GM23338 (cell line): ENCODE measurements at places on chromosomes 16 and 17. TPM values are rescaled to one million over a fixed set of nuclear protein-coding genes. Genes with fewer than 3 reads are reported as not detected.

The TMEM114 gene
- 0.52 TPM in 1 of 2 replicates, not detected in the other for total RNA-seq

The TMEM100 gene
- 0.10 TPM in 1 of 2 replicates, not detected in the other for total RNA-seq

The CNTNAP4 gene
- total RNA-seq, result not detected in 2 replicates

The CD300LG gene
- total RNA-seq, result not detected in 2 replicates

The RABEP1 gene
- total RNA-seq, result 31.3 and 37.0 TPM in 2 replicates

The MRM3 gene
- 23.4 and 41.3 TPM in 2 replicates for total RNA-seq

The EXOC3L1 gene
- total RNA-seq, result 1.6 and 2.3 TPM in 2 replicates

The HOXB5 gene
- total RNA-seq, result not detected in 2 replicates

The ABCC11 gene
- total RNA-seq, result 0.12 TPM in 1 of 2 replicates, not detected in the other

The ARHGDIG gene
- 1.0 and 1.2 TPM in 2 replicates for total RNA-seq

- no peaks in the 10 kb centered on the region for H3K36me3 ChIP-seq
- 0 out of 2 replicates have a peak, but pooled peaks cover 4% of the 10 kb centered on the region for H3K4me1 ChIP-seq
- H3K27ac ChIP-seq, result no peak overlapping the region
These were observed 142.3 kb downstream of the ABCC12 start for GRCh38 chr16:48013491-48013901.

GRCh38 chr16:69105501-69106361 is at the start of gene HAS3:
TSS of gene HAS3 (plus strand) at chr16:69105653. CDS start at chr16:69109396, 3,743 bp downstream.
- H3K27ac ChIP-seq, result no peak within 1 kb of the TSS
- H3K4me3 ChIP-seq, result peak within 1 kb of the TSS; percentile 95

DNA sequence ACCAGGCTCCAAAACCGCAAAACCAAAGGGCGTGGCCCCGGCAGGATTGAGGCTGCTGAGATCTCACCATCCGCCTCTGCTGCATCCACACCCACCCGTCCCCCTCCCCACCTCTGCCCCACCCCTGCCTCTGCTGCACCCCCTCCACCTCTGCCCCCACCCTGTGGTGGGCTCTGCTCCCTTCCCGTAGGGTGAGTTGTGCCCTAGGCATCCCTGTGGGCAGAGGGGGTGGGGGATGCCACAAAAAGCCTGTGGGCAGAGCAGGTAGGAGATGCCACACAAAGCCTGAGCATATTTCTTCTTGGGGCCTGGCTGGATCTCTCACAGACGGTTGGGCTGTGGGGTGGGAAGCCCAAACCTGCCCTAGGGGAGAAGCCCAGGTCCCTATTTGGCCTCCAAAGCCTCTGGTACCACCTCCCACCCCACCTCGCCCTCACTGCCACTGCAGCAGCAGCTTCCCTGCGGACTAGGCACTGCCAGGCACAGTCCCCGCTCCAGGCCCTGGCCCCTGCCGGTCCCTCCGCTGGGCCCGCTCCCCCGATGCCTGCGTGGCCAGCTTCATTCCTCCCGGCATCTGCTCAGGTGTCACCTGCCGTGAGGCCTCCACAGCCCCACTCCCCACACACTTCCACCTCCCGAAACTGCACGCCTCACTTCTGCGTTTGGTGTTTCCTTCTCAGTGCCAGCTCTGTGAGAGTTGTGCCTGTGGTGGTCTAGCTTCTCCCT is 11.3 kb upstream of the PABPN1L start:
- no peaks in the 10 kb centered on the region for H3K27me3 ChIP-seq
- H3K36me3 ChIP-seq, result no peaks in the 10 kb centered on the region
- DNase-seq, result no peak

GRCh38 chr17:45828582-45829133 is 16.0 kb upstream of the SPPL2C start:
- DNase-seq, result no peak
- no peak overlapping the region for H3K27ac ChIP-seq
- H3K27me3 ChIP-seq, result no peaks in the 10 kb centered on the region
- H3K4me1 ChIP-seq, result no peaks in the 10 kb centered on the region

GRCh38 chr17:44095647-44096496 is 25.3 kb downstream of the G6PC3 start:
- no peaks in the 10 kb centered on the region for H3K27me3 ChIP-seq
- peak; percentile 96 for DNase-seq
- no peaks in the 10 kb centered on the region; the same call in 1 of the 2 replicates for H3K36me3 ChIP-seq
- peaks cover 29% of the 10 kb centered on the region for H3K4me1 ChIP-seq
- H3K27ac ChIP-seq, result peak overlapping the region; percentile 99

GRCh38 chr16:85563515-85564276 is 49.4 kb upstream of the GSE1 start:
- H3K27ac ChIP-seq, result no peak overlapping the region
- no peak for DNase-seq
- H3K4me1 ChIP-seq, result peaks cover 46% of the 10 kb centered on the region
- no peak overlapping the region for H3K4me3 ChIP-seq
- H3K27me3 ChIP-seq, result no peaks in the 10 kb centered on the region

DNA sequence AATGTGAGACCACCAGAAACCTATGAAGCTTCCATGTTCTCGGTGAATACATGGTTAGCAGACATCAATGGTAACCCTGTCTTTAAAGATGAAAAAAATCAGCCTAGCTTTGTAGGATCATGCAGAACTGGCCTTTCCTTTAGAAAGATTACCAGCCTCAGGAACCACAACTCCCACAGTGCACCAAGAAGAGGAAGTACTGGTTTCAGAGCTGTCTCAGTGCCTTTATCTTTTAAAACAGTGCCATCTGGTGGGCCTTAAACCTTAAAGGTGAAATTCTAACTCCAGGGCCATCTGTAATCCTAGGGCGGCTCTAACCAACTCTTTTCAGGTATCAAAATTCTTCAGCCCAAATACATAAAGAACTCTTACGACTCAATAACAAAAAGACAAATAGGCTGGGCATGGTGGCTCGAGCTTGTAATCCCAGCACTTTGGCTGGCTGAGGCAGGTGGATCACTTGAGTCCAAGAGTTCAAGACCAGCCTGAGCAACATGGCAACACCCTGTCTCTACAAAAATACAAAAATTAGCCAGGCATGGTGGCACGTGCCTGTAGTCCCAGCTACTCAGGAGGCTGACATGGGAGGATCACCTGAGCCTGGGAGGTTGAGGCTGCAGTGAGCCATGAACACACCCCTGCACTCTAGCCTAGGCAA is 5.4 kb downstream of the ATPAF2 start:
- DNase-seq, result peak; percentile 95
- H3K4me1 ChIP-seq, result peaks cover 6% of the 10 kb centered on the region

DNA sequence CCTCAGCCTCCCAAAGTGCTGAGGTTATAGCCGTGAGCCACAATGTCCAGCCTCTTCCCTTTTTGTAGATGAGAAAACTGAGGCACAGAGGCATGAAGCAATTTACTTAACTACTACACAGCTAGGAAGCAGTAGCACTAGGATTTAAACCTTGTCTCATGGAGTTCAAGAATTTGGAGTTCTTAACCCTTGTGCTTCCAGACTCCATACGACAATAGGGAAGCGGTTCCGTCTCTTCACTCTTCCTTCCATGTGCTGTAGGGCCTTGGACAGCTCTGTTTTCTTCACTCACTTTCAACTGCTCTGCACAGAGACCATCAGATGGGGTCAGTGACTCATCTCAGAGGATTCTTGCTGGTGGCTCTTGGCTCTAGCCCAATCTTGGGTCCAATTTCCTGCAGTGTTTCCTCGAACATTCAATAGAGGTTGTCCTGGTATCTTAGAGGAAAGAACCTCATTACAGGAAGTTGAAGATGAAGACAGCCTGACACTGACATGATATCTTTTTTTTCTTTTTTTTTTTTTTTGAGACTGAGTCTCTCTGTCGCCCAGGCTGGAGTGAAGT is 19.3 kb downstream of the ITGAL start:
- H3K27me3 ChIP-seq, result no peaks in the 10 kb centered on the region
- DNase-seq, result no peak
- H3K36me3 ChIP-seq, result no peaks in the 10 kb centered on the region
- no peak overlapping the region for H3K27ac ChIP-seq
- no peak overlapping the region for H3K4me3 ChIP-seq

DNA sequence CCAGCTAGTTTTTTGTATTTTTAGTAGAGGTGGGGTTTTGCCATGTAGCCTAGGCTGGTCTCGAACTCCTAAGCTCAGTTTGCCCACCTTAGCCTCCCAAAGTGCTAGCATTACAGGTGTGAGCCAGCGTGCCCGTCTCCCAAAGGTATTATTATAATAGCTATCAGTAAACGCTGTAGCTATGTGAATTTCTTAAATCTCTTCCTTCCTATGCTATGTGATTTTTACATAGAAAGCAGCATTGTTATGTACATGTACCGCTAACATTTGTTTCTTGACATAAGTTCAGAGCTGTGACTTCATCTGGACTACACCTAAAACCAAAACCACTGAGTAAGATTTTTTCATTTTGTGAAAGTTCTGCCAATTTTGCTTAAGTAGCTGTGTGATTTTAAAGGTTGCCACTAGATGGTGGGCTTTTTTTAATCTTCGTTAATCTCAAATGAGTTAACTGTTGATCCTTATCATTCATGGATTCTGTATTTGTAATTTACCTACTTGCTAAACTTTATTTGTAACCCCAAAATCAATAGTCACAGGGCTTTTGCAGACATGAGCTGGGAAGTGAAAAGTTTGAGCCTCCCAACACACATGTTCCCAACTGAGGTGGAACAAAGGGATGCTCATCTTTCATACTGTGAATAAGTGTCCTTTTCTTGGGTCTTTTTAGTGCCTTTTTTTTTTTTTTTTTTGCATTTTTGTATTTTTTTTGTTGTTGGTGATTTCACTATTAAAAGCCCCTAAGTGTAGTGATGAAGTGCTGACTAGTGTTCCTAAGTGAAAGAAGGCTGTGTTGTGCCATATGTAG is 21.9 kb downstream of the PRKAR1A start:
- no peak overlapping the region for H3K4me3 ChIP-seq
- H3K27me3 ChIP-seq, result no peaks in the 10 kb centered on the region
- 0 out of 2 replicates have a peak, but pooled peaks cover 6% of the 10 kb centered on the region for H3K4me1 ChIP-seq
- no peak overlapping the region for H3K27ac ChIP-seq

DNA sequence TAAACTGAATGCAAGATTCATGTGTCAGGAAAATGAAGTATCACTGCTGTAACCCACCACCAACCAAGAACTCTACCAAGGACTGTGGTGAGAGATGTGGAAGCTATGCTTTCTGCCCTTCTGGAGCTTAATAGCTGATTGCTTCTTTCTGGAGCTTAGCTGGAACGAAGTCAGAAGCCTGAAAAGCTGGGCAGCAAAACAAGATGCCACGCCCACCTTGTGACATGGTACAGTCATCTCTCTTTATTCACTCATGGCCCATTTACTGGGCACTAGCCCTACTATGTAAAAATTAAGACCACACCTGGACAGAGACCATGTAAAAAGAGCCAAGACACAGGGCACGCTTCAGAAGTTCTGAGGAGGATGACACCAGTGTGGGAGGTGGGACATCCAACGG is 48.1 kb downstream of the TEX2 start:
- peaks cover 31% of the 10 kb centered on the region for H3K4me1 ChIP-seq
- DNase-seq, result no peak
- 0 out of 2 replicates have a peak, but pooled peaks cover 6% of the 10 kb centered on the region for H3K36me3 ChIP-seq
- no peaks in the 10 kb centered on the region for H3K27me3 ChIP-seq

- H3K36me3 ChIP-seq, result no peaks in the 10 kb centered on the region
- no peak for DNase-seq
- H3K27me3 ChIP-seq, result no peaks in the 10 kb centered on the region
- no peak overlapping the region for H3K4me3 ChIP-seq
These were observed 656.5 kb upstream of the SALL1 start for GRCh38 chr16:51807551-51807950.

- no peaks in the 10 kb centered on the region for H3K27me3 ChIP-seq
- peaks cover 2% of the 10 kb centered on the region for H3K4me1 ChIP-seq
- H3K36me3 ChIP-seq, result no peaks in the 10 kb centered on the region
- peak; percentile 49 for DNase-seq
- H3K27ac ChIP-seq, result no peak overlapping the region
These were observed 15.6 kb upstream of the TMEM98 start for GRCh38 chr17:32912218-32912897.

GRCh38 chr17:5399767-5400166 is 19.7 kb downstream of the NUP88 start:
- H3K27me3 ChIP-seq, result no peaks in the 10 kb centered on the region
- H3K4me1 ChIP-seq, result no peaks in the 10 kb centered on the region
- H3K27ac ChIP-seq, result no peak overlapping the region
- no peak for DNase-seq

GRCh38 chr17:34254651-34255380 is at the start of gene CCL2:
TSS of gene CCL2 (plus strand) at chr17:34255285. CDS start at chr17:34255350, 65 bp downstream.
- H3K4me1 ChIP-seq, result peaks cover 35% of the 10 kb centered on the region
- DNase-seq, result peak; percentile 85
- peaks cover 9% of the 10 kb centered on the region; the same call in 1 of the 2 replicates for H3K27me3 ChIP-seq
- peak within 1 kb of the TSS; percentile 46 for H3K4me3 ChIP-seq

DNA sequence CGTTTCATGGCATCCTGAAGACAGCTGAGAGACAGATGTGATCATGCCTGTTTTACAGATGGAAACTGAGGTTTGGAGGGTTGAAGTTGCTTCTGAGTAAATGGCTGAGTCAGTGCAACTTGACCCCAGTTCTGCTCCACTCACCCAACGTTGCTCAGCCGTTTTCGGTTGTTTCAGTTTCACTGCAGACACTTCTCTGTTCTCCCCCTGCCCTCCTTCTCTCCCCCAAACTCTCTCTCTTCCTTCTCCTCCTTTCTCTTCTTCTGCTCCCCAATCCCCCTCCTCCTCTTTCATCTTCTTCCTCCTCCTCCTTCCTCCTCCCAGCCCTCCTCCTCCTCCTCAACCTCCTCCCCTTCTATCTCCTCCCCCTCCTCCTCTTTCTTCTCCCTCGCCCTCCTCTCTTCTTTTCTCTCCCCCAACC is 9.4 kb upstream of the CEP20 start:
- H3K4me1 ChIP-seq, result no peaks in the 10 kb centered on the region
- H3K27ac ChIP-seq, result no peak overlapping the region
- no peaks in the 10 kb centered on the region for H3K27me3 ChIP-seq
- no peak for DNase-seq

DNA sequence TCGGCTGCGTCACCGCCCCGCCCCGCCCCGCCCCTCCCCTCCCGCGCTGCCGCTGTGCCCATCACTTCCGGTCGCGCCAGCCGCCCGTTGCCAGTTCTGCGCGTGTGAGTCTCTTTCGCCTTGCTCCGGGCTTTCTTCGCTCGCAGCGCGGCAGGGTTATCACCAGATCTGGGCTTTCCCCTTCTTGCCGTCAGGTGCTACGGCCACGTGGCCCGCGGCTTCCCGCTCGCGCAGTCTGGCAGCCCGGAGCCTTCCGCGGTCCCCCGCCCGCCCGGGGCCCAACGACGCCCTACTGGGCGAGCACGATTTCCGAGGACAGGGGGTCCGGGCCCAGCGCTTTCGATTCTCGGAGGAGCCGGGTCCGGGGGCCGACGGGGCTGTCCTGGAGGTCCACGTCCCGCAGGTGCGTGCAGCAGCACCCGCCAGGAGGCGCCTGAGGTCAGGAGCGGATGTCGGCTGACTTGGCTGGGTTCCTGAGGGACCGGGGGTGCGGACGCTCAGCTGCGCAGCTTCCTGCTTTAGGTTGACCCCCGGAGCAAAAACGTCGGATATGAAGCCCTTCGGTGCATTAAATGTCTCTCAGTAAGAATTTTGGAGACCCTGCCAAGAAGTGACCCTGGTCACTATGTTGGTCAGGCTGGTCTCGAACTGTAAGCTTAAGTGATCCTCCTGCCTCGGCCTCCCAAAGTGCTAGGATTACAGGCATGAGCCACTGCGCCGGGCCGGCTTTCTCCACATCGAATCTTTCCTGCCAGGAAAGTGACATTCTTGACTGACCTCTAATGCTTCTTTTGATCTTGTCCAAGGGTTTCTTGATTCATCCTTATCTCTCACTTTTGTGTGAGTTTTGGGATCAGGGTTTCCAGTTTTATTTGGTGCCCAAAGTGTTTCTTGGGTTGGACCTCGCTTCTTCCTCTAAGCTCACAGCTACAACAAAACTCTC is at the start of gene METTL23:
Gene METTL23, plus strand, starts transcription at position 64 of the 943 bp plus-strand sequence. CDS start 2,872 bp downstream, outside the sequence.
- H3K4me3 ChIP-seq, result peak within 1 kb of the TSS; percentile 99
- H3K36me3 ChIP-seq, result peaks cover 15% of the 10 kb centered on the region
- peak within 1 kb of the TSS; percentile 99 for H3K27ac ChIP-seq
- no peaks in the 10 kb centered on the region for H3K27me3 ChIP-seq
- peak; percentile 76 for DNase-seq
